ENCODE measurements at places on chromosomes 1 and 21. TPM values are rescaled to one million over a fixed set of nuclear protein-coding genes. Genes with fewer than 3 reads are reported as not detected.
A peak's percentile ranks its signal among the peaks of the same experiment; 100 is the strongest.

DNA sequence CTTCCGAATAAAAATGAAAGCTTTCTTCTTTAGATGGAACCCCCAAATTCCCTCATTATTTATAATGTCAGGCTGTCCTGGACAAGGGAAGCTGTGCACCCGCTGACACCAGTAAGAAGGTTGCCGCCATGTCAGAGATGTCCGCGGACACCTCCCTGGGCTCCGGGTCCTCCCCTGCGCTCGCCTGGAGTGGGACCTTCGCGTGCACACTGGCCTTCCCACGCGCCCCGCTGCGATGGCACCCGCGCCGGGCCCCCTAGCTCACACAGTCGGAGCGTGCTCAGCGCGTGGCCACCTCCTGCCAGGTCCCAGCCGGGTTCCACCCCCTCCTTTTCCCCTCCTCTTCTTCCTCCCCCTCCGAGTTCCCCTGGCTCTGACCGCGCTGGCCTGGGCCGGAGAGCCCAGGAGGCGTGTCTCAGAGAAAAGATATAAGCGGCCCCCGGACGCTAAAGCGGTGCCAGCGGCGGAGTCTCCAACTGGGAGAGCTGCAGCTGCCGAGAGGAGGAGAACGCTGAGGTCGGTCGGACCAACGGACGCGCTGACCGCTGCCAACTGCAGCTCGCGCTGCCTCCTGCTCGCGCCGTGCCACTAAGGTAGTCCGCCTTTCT lies at the start of gene G0S2:
Gene G0S2, plus strand, starts transcription at position 456 of the 608 bp plus-strand sequence. CDS start 273 bp downstream, outside the sequence.
- DNase-seq, result peak; percentile 80

LCE3D gene
- not detected for total RNA-seq

FCN3 gene
- not detected for total RNA-seq

GIPC2 gene
- 0.74 TPM for total RNA-seq

- DNase-seq, result no peak
Observed at GRCh38 chr1:26114165-26114927, 2.7 kb downstream of the PDIK1L start.

AIM2 gene
- total RNA-seq, result not detected

All from fibroblast of the aortic adventitia (primary cell).